ENCODE measurements at places on chromosomes 6 and 20.

- no peak for DNase-seq
These were observed 536.3 kb downstream of the CDH26 start for GRCh38 chr20:60494476-60494875.

DNA sequence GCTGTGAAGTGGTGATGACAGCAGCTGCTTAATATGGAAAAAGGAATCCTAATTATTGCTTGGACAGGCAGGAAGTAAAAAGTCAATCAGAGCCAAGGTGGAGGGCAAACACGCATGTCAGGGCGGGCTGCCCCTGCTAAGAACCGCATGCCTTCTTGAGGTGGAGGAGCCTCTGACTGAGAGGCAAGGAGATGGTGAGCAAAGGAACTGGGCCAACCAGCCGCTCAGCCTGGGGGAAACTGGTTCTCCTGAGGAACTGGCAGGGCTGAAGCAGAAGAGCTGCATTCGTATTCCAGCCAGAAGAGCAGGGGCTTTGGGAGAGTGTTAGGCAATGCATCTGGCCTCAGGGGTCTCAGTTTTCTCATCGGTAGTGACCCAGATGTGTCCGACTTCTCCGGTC is 13.1 kb upstream of the MLN start:
- no peak for DNase-seq

GRCh38 chr6:100099189-100100074 is 105.4 kb upstream of the MCHR2 start:
- peak; percentile 65 for DNase-seq

- no peak for DNase-seq
These were observed 56.0 kb upstream of the TMEM181 start for GRCh38 chr6:158503846-158504245.

- no peak for DNase-seq
These were observed 55.2 kb downstream of the KIF6 start for GRCh38 chr6:39669973-39670342.

DNA sequence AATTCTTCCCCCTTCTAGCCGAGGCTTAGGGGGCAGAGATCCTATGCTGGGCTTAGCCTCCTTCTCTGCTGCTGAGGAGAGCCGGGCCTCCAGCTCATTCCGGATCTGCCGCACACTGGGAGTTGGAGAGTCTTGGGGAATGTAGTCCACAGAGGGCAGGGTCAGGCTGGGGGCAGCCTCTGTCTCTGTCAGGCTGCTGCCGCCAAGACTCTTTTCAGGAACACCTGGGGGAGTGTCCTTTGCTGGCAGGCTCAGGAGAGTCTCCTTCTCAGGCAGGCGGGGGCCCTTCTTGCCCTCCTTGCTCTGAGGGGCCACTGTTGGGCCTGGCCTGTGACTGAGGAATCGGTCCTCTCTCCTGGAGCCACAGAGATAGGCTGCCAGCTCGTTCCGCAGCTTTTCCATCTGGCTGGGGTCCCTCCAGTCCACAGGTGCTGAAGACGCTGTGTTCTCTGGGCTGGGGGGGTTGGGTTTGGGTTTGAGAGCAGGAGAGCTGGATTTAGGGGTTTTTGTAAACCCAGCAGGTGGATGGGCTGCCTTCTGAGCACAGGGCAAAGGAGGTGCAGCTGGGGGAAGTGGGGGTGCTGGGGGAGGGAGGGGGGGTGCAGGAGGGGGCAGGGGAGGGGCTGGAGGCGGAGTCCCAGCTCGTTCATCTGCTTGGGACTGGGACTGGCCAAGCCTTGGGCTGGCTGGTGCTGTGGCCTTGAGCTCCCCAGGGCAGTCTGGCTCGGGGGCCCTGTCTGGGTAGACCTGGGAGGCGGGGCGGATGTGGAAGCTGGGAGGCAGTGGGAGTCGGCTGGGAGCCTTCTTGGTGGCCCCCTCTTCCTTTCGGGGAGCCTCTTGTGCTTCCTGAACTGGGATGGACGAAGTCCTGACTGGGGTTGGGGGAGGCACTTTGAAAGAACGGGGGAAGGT is 36.1 kb downstream of the C6orf132 start:
- DNase-seq: no peak

Measured in hematopoietic multipotent progenitor cell treated with erythropoietin and hydrocortisone succinate and interleukin-3 and kit ligand, for 4 days (in vitro differentiated cells).